Stimulated activated CD4-positive, alpha-beta T cell treated with anti-CD3 and anti-CD28 coated beads, TNF-alpha, amount 100 ng/mL, for 24 hours (primary cell): ENCODE measurements at places on chromosomes 4 and X.

GRCh38 chr4:144313370-144313769 is 172.9 kb upstream of the GYPA start:
- no peak for DNase-seq

GRCh38 chrX:9148615-9149399 is 114.9 kb upstream of the FAM9B start:
- no peak for DNase-seq

GRCh38 chr4:186192066-186192612 is 772 bp downstream of the CYP4V2 start:
- DNase-seq = no peak

GRCh38 chr4:186920483-186920882 is 196.8 kb upstream of the FAT1 start:
- DNase-seq = no peak

DNA sequence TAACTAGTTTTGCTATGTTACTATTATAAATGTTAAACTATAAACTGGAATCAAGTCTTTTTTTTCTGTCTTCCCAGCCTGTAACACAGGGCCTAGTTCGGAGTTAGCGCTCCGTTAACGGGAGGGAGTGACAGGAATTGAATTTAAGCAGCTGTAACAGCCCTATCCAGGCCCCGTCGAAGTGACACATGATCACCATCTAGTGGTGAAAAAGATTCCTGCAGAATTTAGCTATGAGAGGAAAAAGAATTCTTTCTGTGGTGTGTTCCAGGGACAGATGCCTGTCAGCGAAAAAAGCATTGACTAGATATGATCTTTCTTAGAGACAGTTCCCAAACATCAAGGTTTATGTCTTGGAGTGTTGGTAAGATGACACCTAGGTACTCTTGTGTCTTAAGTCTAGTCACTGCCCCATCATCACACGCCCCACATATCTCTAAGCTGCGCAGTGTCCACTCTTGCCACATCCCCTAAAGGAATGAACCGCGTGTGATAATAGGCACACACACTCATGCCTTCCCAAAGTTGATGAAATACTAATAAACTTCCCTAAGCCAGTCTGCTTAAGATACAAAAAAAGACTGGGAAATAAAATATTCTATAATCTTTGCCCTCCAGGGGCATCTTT is 2.1 kb downstream of the GAB3 start:
- DNase-seq = no peak

GRCh38 chr4:43380093-43380492 is 487.6 kb downstream of the GRXCR1 start:
- DNase-seq = no peak

DNA sequence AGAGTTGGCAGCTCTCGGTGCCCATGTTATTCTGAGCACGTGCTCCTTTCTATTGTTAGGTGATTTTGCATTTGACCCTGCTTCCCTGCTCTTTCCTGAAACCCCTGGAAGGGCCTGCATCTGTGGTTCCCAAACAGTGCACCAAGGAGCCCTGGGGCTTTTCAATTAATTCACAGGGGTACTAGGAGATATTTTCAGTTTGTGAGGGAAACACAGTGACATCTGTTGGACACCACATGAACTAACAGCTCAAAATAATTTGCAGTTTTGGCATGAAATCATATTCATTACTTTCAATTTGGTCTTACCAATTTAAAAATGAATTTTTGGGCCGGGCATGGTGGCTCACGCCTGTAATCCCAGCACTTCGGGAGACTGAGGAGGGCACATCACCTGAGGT is 156.6 kb downstream of the GATB start:
- DNase-seq = no peak

DNA sequence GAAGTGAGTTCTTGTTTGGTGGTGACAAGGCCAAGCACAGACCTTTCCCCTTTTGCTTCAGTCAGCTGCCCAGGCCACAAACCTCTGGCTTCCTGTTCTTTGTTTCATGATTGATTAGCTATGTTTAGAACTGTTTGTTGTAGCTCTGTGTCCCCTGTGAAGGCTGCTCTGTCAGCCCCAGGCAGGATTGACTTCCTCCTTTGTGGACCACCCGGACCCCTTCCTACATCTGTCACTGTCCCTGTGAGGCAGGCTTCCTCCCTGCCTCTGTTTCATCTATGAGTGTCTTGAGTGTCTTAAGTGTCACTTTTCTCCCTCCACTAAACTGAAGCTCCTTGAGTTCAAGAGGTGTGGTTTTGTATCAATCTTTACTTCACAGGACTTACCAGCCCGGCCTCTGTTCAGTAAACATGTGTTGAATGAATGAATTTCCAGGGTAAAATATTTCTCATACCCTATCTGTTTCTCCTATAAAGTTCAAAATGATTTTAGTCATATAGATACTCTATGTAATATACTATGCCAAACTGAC is 83.5 kb downstream of the ZNF674 start:
- no peak for DNase-seq

DNA sequence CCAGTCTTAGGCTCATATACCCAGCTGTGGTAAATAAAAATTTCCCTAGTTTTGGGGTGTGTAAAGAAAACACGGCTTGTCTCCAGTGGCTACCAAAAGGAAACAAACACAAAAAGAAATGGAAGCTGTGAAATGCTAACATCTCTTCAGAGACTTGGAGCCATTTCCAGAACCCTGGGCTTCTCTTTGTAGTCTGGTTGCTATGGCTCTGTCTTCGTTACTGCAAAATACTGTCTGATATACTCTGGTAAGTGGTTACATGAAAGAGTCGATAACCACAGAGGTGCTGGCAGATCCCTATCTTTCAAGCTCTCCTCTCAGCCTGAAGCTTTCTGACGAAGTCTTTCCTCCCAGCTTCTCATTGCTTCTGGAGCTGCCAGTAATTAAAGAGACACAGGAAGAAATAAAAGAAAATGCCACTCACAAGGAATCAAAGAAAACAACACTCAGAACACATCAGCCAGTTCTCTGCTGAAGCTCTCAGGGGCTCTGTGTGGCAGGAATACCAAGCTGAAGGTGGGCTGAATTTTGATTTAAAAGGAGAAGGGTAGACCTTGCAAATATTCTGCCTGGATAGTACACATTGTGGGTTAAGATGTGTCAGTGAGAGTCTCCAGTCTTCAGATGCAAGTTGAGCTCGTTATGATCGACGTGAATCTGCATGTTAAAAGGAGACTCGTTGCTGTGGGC is 107.6 kb upstream of the FAM9C start:
- no peak for DNase-seq

DNA sequence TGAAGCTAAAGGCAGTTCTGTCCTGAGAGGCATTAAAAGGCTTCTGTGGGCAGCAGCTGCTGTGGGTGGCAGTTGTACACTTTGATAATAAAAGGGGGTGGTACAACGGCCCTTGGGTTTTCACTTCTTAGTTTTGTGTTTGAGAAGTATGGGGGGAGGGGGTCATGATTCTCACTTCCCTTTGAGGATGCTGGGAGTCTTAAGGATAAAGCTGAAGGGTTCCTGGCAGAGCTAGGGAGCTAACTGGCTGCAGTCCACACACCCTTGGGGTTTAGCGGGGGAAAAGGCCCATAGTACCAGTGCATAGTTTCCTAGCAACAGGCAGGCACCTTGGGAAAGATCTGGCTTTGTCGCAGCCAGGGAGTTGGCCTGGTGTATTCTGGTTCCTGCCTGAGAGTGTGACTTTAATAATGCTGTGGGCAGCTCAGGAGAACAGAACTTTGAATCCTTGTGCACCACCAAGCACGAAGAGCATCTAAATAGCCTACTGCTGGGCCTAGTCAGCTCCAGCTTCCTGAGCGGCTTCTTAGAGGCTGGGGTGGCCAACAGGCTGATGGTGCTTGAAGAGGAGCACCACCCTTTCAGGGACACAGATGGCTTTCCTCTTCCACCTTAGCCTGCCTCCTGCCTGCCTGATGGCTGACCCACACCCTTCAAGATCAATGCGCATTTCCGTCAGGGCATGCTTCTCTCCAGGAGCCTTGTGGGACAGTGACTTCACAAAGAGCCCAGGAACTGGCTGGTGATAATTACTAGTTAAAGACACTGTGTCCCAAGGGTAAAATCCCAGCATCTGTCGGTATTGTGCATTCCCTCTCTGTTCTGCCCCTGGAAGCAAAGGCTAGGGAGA is 12.5 kb downstream of the ZBTB33 start:
- DNase-seq = no peak

DNA sequence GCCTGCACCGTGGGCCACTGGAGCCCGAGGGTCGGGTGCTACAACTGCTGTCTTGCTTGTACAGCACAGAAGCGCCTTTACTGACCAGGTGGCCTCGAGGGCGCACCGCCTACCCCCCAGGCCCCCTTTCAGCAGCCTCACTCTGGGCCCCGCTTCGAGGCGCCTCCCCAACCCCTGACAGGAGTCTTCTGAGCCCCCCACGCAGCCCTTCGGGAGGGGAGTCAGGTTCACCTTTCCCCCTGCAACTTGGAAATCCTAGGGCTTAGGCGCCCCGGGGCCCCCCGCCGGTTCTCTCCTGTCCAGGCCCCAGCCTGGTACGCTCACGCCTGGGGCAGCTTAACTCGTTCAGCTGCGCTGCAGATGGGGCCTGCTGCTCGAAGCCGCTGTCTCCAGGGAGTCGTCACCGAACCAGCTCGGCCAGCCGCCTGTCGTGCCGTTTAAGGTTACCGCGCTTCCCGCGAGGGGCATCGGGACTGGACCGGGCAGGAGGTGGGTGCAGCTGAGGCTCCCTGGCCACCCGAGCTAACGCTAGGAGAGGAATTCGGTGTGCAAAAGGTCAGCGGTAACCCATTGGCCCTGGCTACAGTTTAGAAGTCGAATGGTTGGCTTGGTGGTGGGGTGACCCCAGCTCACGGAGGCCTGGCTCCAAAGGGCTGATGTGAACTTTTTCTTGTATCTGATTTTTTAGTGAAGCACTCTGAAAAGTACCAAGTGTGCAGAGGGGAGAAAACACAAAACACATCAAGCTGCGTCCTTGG is 58.9 kb upstream of the BCOR start:
- DNase-seq = no peak

GRCh38 chrX:119401569-119401968 is 2.4 kb downstream of the SLC25A43 start:
- DNase-seq = no peak

DNA sequence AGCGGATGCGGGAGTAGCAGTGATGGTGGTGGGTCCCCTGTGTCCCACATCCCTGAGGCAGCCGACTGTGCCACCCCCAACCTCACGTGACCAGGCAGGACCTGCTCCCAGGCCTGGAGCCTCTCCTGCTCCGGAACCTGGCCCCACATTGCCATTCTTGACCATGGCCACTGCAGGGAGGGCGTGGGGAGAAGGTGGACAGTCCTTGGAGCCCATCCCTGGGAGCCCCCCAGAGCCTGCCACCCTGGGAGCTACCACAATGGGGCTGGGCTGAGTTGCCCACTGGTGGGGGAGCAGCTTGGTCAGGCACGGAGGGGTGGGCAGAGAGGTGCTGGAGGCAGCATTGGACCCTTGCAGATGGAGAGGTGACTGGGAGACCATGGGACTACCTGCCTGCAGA is 36.8 kb downstream of the TMPRSS11A start:
- DNase-seq = no peak

GRCh38 chrX:39757971-39758370 is 339.8 kb downstream of the BCOR start:
- no peak for DNase-seq

- DNase-seq = no peak
These were observed 193.6 kb downstream of the FBXW7 start for GRCh38 chr4:152342293-152342692.

GRCh38 chr4:73185903-73186302 is 72.7 kb downstream of the ANKRD17 start:
- DNase-seq = no peak

GRCh38 chr4:89113415-89113814 is 2.1 kb downstream of the TIGD2 start:
- no peak for DNase-seq

GRCh38 chr4:4608214-4608537 is 66.3 kb upstream of the STX18 start:
- DNase-seq = no peak

DNA sequence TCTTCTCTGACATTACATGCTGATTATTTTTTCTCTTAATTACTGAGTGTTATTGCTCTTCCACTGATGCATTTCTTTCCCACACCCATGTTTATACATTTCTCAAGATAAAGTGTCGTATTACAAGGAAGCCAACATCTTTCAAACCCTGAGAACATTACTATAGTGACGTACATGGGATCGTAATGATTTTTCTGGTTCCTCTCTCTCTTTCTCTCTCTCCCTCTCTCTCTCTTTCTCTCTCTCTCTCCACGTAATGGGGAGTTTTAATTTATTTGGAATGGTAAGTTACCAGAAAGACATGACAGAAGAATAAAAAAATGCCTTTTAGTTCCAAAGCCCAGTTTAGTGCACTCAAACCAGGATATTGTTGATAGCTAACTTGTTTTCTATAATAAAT is 40.4 kb upstream of the MAPK10 start:
- no peak for DNase-seq

GRCh38 chr4:123659262-123659661 is 262.7 kb downstream of the SPRY1 start:
- no peak for DNase-seq

- no peak for DNase-seq
These were observed 57.1 kb downstream of the TMEM131L start for GRCh38 chr4:153523164-153523796.

GRCh38 chrX:139936259-139936658 is 3.4 kb upstream of the ATP11C start:
- no peak for DNase-seq

- DNase-seq = no peak
These were observed 332.5 kb upstream of the TRAM1L1 start for GRCh38 chr4:117417856-117418255.

GRCh38 chr4:30495251-30495650 is 224.9 kb upstream of the PCDH7 start:
- no peak for DNase-seq

GRCh38 chrX:15468036-15468435 is 25.1 kb downstream of the PIR start:
- DNase-seq = no peak

GRCh38 chr4:73998040-73999011 is at the start of gene CXCL5:
Gene CXCL5, minus strand, starts transcription at chr4:73998677. Its CDS starts 96 bp downstream, at chr4:73998581.
- no peak for DNase-seq

DNA sequence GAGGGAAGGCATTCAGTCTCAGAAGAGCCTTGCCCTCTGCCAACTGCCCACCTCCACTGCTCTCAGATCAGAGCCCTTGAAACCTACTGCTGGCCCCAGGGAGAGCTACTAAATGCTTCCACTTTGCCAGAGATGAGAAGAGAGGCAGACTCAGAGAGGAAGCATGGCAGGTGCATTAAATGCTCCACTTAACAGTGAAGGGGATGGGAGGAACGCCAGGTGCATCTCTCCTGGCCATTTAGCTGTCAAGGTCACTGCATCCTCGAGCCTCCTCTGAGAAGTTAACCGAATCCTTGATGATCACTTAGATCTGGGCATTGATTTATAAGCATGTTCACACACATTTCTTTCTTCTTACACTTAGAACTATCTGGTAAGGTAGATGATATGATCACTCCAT is 15.0 kb downstream of the TRPC5 start:
- DNase-seq = no peak
